ENCODE measurements at places on chromosomes 2 and 18. TPM values are rescaled to one million over a fixed set of nuclear protein-coding genes. Genes with fewer than 3 reads are reported as not detected.
A peak's percentile ranks its signal among the peaks of the same experiment; 100 is the strongest.

- no peak for ATAC-seq
- no peaks in the 10 kb centered on the region for H3K4me1 ChIP-seq
- H3K27ac ChIP-seq, result no peak overlapping the region
Observed at GRCh38 chr2:179440642-179441251, 176.1 kb upstream of the SESTD1 start.

- no peak overlapping the region for H3K27ac ChIP-seq
- H3K4me1 ChIP-seq, result no peaks in the 10 kb centered on the region
- peak overlapping the region; percentile 50 for H3K4me3 ChIP-seq
Observed at GRCh38 chr2:26849056-26849999, 1.4 kb downstream of the DPYSL5 start.

Gene NEU2
- total RNA-seq, result not detected

DNA sequence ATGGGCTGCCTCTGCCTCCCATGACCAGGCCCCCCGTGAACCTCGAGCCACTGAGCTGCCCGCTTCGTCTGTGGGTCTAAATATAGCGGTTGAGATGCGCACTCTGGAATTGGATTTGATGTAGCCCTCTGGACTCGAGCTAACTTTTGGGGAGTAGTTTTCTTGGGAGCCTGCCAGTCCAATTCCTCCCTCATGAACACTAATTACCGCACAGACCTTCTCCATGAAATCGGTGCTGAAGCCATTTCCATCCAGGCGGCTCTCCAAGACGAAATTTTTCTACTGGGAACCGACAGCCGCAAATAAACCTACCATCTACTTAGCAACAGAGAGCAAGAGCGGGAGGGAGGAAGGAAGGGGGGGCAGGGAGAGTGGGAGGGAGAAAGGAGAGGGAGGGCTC lies 63.6 kb downstream of the CELF4 start:
- peaks cover 6% of the 10 kb centered on the region for H3K27me3 ChIP-seq
- no peaks in the 10 kb centered on the region for H3K36me3 ChIP-seq
- no peak overlapping the region for H3K4me3 ChIP-seq
- H3K4me1 ChIP-seq, result no peaks in the 10 kb centered on the region
- no peak for ATAC-seq
- no peak overlapping the region for H3K27ac ChIP-seq
